ENCODE measurements at places on chromosomes 3 and 15. TPM values are rescaled to one million over a fixed set of nuclear protein-coding genes. Genes with fewer than 3 reads are reported as not detected.

DNA sequence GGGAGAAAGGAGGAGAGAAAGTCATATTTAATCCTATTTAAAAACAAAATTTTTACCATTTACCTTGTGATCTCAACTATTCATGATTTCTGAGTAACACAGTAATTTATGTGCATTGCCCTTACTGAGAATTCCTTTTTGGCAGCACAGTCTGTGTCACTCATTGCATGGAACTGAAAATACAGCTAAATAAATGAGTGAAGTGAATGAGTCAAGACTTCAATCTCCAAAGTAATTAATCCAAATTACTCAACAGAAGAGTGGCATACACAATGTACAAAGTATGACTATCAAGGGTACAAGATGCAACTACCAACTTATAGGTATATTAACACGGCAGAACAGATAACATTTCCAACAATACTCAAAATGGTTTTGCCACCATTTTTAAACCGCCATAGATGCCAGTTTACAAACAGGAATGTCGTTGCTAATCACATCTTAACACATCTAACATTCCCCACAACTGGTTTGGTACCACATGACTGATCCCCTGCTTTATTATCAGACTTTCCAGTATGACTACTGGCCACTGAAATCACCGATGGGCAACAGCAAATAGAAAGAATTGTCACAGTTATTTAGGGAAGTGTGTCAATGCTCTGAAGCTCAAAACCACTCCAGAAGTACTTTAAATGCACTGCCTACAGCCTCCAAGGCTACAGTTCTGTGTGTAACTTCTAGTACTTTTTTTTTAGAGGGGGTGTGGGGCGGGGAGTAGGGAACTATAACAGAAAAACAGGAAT is 410.4 kb downstream of the SHQ1 start:
- DNase-seq, result no peak

The LMLN gene
- 7.4 TPM for polyA plus RNA-seq

- DNase-seq, result no peak
Observed at GRCh38 chr3:154718053-154718452, 288.1 kb upstream of the GPR149 start.

The AGBL1 gene
- 0.13 TPM for polyA plus RNA-seq

DNA sequence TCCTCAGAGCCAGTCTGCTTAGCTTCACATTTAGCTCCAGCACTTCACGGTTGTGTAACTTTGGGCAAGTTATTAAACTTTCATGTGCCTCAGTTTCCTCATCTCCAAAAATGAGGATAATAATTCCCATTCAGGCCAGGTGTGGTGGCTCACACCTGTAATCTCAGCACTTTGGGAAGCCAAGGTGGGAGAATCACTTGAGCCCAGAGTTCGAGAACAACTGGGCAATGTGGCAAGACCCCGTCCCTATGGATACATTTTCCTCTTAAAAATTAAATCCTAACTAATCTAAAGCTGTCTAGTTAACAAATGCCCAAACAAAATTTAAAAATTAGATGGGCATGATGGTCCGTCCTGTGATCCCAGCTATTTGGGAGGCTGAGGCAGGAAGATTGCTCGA is 7.2 kb downstream of the RCN2 start:
- no peak for DNase-seq

- no peak for DNase-seq
Observed at GRCh38 chr3:9782770-9783169, 9.5 kb downstream of the TADA3 start.

The CPNE9 gene
- polyA plus RNA-seq, result 0.14 TPM

- no peak for DNase-seq
Observed at GRCh38 chr3:56688191-56688590, 5.1 kb upstream of the TASOR start.

DNA sequence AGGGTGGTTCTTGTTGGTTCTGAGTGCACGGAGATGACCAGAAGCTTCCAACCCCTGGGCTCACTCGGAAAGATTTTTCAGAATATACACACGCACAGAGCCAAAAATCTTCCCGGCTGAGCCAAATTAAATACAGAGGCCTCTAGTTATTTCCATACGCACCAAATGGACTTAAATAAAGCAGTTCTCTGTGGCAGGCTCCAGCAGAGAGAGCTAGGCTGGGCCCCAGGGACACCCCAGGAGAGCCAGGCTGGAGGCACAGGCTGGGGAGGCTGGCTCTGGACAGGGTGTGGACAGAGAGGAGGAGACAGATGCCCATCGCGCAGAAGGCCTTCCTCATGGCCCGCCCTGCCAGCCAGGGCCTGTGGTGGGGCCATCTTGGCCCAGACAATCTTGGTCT is 115.9 kb downstream of the IQSEC1 start:
- no peak for DNase-seq

The C3orf85 gene
- polyA plus RNA-seq, result 19.6 TPM

The CHMP2B gene
- polyA plus RNA-seq, result 48.9 TPM

DNA sequence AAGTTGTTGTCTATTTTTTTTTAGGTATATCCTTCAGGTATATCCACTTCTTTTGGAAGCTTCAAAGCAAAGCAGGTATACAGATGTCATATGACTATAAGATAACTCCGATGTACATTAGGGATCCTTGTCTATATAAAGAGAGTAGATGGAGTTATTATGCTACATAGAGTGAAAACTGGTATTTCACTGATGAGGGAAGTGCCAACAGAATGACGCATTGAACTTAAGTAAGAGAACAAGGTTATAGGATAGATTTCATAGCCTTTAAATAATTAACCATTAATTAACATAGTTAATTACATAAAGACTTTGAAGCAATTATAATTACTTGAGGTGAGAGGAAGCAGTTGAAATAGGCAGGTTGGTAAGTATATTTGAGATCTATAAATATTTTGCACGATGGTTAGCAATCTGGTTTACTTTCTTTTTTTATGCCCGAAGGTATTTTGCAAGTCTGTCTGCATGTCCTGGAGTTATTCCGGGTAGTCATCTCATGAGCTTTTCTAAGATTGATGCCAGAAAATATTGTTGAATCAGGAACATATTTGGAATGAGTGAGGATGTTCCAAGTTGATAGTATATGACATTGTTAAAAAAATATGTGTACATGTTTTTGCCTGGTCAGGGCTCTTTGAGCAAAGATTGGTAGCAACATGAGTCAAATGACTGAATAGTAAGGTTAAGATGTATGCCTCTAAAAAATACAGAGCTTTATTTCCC is 299.5 kb upstream of the KCNMB2 start:
- no peak for DNase-seq

DNA sequence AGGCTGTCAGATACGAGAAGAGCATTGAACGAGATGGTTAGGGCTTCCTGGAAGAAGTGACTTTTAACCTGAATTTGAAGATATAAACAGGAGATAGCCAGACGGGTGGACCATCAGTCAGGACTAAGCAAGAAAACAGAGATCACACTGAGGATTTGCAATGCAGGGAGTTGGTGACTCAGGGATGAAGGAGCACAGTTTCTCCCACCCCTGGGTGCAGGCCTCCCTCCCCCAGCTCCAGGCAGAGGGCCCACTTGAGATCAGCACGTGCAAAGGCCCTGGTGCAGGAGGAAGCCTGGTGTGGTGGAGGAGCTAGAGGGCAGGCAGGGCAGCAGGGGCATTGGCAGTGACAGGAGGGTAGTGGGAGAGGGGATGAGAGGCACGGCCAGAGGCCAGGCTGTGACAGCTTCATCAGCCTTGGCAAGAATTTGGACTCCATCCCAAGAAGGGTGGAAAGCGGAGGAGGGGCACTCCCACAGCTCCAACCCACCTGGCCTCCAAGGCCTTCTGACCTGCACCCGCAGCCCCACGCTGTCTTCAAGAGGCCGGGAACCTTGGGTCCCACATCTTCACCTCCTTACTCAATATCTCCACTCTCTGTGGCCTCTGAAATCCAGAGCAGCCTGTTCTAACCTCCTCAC is 8.7 kb upstream of the PCSK6 start:
- DNase-seq, result no peak

DNA sequence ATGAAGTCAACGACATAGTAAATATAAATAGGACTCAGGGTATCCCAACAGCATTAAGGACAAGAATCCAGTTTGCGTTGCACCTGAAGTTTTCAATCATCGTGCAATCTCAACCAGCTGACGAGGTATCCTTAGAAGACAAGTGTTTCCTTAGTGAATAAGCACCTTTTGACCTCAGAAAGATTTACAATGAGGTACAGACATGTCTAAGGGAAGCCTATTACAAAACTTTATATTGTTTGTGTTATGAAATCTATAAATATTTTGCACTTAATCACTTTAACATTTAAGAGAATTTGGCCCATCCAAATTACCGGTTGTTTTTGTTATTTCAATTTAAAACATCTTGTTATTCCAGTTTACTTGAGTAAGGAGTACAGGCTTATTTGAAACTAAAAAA is 64.9 kb upstream of the PRICKLE2 start:
- no peak for DNase-seq

DNA sequence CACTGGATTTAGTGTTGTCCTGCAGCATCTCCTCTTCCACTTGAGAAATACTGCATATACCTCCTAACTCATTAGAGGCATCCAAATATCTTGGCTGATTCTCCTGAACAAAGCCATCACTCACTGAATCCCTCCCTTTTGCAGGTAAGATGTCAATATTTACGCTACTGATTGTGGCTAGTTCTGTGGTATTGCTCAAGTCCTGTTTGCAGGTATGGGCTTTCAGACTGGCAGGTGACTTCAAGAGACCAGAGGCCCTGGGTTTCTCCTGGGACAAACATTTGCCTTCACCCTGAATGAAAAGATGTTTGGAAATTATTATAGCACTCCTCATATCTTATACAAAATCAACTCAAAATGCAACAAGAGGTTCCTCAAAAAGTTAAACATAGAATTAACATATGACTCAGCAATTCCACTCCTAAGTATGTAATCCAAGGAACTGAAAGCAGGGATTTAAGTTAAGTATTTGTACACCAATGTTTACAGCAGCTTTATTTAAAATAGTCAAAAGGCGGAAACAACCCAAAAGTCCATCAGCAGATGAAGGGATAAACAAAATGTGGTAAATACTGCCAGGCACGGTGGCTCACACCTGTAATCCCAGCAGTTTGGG is 18.6 kb downstream of the NEK4 start:
- no peak for DNase-seq

DNA sequence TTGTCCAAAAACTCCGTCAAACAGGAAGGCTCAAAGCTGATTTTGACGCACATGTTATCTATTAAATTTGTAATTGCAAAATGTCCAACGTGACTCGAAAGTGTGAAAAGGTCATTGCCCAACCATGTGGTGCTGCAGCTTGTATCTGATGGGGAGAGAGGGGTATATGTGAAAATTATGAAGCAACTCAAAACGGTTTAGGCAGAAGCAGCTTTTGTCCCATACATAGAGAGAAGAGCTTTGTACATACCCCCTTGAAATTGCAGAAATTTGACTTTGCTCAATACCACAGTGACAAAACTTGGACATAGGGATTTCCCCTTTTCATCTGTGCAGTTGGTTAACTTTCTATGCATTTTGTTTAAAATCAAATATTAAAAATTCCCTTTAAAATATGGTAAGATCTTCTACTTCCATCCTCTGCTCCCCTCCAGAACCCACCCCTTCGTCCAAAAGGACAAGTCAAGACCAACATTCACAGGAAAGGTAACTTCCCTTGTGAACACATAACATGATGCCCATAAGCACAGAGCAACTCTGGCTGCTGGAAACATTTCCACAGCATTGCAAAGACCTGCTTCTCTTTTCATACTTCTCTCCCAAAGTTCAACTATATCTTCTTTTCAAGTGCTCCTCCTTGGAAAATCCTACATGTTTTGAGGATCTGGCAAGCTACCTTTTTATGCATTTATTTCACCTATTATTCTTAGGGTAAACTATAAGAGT is 253.7 kb upstream of the THBS1 start:
- DNase-seq, result no peak

The GRK7 gene
- polyA plus RNA-seq, result 0.18 TPM
